ENCODE measurements at places on chromosomes 13 and 19. TPM values are rescaled to one million over a fixed set of nuclear protein-coding genes. Genes with fewer than 3 reads are reported as not detected.

- no peak for DNase-seq
Observed at GRCh38 chr19:49437231-49437630, 4.1 kb downstream of the SLC17A7 start.

DNA sequence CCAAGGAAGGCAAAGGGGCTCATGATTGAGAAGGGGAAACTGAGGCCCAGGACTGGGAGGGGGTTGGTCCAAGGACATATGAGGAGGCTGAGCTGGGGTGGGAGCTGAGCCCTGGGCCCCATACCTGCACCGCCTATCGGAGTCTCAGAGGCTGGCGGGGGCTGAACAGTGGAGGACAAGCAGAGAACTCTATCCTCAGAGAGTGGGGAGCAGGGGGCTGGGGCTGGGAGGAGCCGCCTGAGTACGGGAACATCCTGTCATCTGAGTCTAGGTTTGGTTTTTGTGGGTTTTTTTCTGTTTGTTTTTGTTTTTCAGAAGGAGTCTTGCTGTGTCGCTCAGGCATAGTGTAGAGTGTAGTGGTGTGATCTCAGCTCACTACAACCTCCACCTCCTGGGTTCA, 6.2 kb downstream of the ARRDC2 start:
- DNase-seq, result no peak

DNA sequence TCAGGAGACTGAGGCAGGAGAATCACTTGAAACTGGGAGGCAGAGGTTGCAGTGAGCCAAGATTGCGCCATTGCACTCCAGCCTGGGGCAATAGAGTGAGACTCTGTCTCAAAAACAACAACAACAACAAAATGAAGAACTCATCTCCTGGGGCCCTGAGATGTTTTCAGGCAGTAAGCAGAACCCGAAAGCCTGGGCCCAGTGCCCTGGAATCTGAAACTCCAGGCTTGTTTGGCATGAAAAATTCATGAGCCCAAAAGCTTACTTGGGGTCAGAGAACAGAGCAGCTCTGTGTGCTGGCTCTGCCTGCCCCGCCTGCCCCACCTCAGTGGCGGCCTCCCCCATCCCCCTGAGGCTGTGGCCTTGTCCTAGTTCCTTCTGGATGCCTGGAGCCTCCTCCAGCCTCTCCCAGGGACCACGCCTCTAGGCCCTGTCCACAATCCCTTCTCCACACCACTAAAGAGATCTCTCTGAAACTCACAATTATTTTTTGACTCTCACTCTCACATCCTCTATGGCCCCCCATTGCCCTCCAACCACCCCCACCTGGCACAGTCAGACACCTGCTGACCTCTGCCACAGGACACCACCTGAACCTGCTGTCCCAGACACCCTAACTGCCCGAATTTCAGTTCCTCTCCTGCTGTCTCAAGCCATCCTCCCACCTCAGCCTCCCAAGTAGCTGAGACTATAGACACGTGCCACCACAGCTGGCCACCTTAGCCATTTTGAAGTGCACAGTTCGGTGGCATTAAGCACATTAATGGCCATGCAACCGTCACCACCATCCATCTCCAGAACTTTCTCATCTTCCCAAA, 6.9 kb upstream of the AP1M2 start:
- DNase-seq, result peak; percentile 25

DNA sequence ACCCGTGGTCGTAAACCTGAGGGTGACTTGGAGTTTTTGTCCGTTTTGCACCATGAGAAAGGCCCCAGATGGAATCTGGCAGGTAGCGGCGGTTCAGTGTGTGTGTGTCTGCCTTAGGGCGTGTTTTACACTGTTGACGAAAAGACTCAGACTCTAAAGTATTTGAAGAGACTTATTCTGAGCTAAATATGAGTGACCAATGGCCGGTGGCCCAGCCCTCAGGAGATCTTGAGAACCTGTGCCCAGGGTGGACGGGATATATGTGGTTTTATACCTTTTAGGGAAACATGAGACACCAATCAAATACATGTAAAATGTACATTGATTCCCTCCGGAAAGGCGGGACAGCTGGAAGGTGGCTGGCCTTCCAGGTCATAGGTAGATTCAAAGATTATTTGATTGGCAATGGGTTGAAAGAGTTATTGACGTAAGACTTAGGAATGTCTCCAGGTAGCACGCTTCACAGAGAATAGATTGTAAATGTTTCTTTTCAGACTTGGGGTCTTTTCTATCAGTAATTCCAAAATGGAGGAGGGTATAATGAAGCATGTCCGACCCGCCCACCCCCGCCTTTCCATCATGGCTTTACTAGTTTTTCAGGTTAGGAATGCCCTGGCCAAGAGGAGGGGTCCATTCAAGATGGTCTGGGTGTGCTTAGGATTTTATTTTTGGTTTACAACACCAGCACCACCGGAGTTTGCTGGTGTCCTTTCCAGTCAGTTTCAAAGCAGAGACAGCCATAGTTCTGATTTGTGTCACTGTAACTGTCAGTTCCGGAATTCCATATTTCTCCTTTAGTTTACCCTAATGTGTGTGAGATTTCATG, 1.0 kb upstream of the ZNF529 start:
- peak; percentile 25 for DNase-seq

GRCh38 chr13:59893266-59893665, 270.5 kb downstream of the DIAPH3 start:
- no peak for DNase-seq

DNA sequence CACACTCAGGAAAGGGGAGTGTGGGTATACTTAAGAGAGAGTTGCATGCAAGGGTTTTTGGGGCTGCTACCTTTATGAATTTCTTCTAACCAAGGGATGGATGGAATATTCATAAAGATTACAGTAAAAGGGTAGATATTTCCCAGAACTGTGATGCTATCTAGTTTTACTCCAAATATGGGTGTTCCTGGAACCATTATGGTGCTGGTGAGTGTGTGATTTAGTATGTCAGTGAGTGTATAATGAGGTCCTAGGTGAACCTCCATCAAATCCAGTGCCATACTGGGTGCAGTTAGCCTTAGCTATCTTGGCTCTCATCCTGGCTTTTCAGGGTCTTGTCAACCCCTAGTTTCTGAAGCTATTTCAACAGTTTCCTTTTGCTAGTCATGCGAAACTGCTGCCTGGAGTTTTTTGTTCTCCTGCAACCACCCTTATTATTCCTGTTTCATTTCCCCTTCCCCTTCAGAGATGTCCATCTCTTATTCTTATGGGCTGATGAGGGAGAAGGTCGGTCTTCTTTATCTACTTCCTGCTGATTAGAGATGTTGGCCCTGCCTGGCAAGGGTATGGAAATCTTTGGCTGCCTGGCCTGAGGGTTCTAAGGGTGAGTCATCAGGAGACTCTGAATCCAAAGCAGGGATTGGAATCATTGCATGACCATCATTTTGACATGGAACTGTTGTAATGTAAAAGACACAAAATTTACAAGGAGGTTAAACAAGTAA, 202.3 kb downstream of the NBEA start:
- DNase-seq, result no peak

GRCh38 chr19:15180451-15181390, 20.1 kb downstream of the NOTCH3 start:
- DNase-seq, result peak; percentile 18

Gene ZNF581
- total RNA-seq, result 13.9 TPM

GRCh38 chr13:93862259-93862658, 617.2 kb downstream of the DCT start:
- no peak for DNase-seq

Gene LGALS7B
- total RNA-seq, result not detected

Gene GPR4
- 3.6 TPM for total RNA-seq

DNA sequence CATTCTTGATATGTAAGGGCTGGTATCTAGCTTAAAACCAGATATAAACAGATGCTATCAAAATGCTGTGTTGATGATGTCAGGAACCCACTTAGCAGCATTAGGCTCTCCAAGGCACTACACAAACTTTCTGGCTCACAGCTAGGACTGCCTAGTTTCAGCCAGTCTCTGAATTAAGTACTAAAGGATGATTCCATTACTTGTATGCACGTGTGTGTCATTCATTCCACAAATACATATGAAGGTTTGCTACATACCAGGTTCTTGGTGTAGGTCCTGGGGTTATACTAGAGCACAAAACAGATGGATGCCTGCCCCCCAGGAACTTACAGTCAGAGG, 151.5 kb downstream of the RGCC start:
- no peak for DNase-seq

GRCh38 chr13:71814806-71815360, 52.1 kb downstream of the DACH1 start:
- no peak for DNase-seq

DNA sequence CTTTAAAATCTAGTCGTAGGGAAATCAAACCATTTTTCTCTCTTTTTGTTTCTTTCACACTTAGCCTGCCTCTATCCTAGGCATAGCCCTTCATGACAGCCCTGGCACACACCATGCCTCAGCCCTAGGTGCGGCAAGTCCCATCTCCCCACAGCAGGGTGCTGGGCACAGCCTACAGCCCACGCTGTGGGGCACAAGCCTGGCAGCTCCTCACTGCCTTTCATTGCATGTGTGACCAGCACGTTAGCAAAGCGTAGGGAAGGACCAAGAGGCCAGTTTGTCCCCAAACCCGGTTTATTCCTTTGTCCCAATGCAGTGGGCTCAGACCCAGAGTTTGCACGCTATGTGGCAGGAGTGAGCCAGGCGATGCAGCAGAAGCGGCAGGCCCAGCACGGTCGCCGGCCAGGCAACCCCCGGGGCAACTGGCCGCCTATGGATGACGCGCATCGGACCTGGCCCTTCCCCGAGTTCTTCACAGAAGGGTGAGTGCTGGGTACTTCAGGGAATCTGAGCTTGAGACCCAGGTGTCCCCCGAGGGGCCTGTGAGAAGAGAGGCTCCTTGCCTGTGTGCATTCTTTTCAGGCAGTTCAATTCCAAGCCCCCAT, 17.3 kb upstream of the GPI start:
- no peak for DNase-seq

GRCh38 chr19:5850743-5851293, 431 bp downstream of the FUT3 start:
- DNase-seq, result peak; percentile 86

GRCh38 chr19:49084206-49085019, 838 bp upstream of the SNRNP70 start:
- DNase-seq, result peak; percentile 42

DNA sequence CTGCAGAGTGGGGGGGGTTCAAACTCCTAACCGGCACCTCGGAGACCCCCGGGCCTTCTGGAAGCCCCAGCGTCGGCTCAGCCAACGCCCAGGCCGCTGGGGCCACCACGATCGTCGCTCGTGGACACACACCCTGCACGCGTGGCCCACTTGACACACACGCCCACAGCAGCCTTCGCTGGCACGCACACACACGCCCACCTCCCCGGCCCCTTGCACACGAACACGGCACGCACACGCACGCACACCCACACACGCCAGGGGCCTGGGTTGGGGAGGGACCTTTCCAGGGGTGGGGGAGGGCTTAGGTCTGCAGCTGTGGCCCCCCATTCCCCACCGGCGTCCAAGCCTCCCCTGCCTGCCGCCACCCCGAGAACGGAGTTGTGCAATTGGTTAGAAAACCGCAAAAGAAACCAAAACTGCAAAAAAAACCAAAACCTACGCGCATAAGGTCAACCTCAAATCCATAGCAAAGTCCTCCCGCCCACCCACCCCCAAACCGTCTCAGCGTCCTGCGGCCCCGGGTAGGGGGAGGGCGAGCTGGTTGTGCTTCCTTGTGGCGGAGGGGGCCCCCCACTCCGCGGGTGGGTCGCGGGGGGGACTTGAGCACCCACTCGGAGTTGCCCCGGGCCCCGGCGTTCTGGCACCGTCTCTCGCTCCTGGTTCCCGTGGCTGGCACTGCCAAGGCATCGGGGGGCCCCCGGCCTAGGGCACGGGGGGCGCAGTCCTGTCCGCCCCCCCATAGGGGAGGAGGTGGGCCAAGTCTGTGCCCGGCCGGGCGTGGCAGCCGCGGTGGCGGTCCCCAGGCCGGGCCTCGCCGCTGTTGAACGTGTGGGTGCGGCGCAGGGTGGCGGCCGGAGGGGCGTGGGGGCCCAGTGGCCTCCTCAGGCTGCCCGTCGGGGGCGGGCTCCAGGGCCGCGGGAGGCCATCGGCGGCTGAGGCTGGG, 3.3 kb upstream of the LRG1 start:
- DNase-seq, result no peak

Gene NLRP7
- not detected for total RNA-seq
